ENCODE measurements at places on chromosomes 5 and 9.
A peak's percentile ranks its signal among the peaks of the same experiment; 100 is the strongest.

DNA sequence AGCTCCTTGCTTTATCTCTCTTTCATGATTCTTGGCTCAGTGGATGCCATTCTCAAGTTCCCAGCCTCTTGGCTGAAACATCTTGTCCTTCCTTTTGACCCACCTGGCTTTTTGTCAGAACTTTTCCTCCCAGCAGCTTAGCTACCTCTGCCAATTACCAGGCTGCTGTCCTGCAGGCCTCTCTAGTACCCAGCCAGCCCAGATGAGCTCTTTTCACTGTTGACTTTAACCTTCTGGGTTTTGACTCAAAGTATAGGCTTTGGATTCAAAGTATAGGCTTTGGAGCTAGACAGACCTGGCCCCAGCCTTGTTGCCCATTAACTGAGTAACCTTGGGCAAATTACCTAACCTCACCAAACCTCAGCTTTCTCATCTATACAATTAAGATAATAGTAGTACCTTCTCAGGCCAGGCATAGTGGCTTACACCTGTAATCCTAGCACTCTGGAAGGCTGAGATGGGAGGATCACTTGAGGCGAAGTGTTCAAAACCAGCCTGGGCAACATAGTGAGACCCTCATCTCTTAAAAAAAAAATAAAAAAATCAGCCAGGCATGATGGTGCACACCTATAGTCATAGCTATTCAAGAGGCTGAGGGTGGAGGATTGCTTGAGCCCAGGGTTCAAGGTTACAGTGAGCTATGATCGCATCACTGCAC is 6.6 kb upstream of the TMEFF1 start:
- DNase-seq = no peak

- DNase-seq = no peak
Observed at GRCh38 chr9:130922893-130923610, 16.0 kb downstream of the FIBCD1 start.

DNA sequence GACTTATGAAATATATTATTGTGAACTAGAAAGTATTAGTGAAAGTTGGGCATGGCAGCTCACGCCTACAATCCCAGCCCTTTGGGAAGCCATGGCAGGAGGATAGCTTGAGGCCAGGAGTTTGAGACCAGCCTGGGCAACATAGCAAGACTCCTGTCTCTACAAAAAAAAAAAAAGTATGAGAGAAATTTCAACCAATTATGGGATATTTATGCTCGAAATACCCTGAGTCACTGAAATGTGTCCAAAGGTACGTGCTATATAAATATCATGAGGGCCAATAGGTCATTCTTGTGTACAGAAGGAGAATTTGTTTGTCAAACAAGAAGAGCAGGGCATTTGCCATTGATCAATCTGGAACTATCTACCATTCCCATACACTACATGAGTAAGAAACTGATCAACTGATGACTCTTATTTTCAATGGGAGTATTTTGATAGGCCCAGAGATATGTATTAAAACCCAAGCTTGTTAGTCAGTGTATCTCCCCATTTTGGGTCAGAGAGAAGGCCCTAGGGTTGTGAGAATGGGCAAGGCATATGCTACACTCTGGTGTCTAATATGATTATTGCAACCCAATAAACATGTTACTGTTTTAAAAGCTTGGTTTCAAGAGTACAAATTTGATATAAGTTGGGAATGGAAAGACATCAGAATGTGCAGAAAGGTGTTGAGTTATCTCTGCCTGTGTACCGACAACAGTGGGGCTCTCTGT is 21.7 kb upstream of the HOMER1 start:
- DNase-seq = no peak

- DNase-seq = no peak
Observed at GRCh38 chr5:144404672-144405071, 234.0 kb downstream of the KCTD16 start.

DNA sequence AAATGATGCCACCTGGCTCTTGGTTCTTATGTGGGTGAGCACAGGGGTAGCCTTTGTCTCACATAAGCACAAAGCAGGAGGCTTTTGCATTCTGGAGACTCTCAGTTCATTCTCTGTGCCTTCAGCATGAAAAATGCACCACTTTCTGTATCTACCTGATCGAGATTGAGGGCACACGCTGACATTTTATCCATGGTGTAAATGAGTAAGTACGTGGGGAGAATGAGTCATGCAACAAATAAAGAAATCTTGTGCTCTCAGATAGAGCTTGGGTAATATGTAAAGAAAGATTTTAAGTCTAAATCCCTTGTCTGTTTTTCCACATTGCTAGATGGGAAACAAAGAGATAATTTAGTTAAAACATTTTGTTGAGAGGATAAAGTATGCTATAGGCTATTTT is 607.2 kb upstream of the WWC1 start:
- no peak for DNase-seq

DNA sequence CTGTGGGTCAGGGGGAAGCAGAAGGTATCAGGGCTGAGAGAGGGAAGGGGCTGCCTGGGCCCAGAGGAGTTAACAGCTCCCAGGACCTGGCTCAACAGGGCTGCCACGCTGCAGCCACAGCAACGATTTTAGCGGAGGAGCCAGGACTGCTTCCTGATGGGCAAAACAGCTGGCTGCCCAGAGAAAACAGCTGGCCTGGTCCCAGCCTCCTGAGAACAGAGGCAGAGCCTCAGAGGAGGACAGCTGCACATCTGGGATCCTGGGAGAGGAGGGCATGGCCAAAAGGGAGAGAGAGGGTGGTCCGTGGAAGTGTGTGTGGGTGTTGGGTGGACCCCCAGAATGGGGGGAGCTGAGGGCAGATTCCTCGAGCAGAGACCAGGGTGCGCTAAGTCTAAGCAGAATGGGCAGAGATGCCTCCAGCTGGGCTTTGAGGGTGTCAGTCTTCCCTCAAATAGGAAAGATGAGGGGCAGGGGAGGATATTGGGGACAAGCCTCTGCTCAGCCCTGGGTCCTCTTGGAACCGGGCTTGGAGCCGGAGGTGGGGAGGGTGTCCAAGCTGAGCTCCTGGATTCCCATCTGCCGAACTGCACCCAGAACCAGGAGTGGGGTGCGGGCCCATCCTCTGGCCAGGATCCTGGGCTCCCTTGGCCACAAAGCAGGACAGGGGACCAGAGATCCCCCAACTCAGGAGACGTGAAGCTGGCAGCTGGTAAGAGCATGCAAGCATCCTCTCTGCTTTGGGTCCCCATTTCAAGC is 9.1 kb upstream of the CERCAM start:
- no peak for DNase-seq

GRCh38 chr9:93978551-93978950 is 23.4 kb upstream of the BARX1 start:
- no peak for DNase-seq

DNA sequence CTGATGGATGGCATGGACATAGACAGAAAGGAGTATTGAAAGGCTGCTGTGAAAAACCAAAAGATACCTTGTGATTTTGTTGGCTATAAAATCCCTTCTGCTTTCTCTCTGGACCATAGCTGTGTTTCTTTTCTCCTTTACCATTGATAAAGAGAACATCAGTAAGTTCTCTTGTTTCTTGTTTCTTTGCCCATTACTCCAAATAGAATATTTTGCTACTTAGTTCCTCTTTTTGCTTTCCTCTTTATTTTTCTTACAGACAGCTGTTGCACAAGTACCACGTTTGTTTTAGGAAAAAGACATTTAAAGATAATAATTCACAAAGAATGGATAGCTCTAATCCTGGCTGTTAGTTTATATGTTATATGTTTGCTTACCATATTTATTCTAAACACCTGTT is 1129.2 kb downstream of the DTWD2 start:
- no peak for DNase-seq

GRCh38 chr5:111229871-111230810 is 6.0 kb downstream of the CAMK4 start:
- peak; percentile 80 for DNase-seq

DNA sequence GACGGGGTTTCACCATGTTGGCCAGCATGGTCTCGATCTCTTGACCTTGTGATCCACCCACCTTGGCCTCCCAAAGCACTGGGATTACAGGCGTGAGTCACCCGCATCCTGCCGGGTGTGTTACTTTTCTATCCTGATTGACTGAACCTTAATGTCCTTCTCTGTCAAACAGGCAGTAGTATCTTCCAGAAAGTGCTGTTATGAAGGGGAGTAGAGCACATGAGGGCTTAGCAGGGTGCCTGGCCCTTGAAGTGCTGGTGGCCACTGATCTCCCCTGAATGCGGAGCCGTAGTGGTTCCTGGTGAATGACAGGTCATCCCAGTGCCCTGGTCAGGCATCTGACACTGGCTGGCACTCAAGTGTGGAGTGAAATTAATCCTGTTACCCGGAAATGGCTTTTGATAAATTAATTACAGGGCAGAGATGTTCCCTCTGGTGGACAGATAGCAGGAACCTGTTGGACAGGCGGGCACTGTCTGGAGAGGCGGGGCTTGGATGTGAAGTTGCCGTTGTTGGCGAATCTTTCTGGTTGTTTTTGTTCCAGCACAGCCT is 28.4 kb downstream of the PRRC2B start:
- DNase-seq = no peak

GRCh38 chr9:84818791-84819190 is 149.3 kb downstream of the NTRK2 start:
- DNase-seq = no peak

GRCh38 chr5:61052882-61053281 is 107.9 kb downstream of the NDUFAF2 start:
- no peak for DNase-seq

DNA sequence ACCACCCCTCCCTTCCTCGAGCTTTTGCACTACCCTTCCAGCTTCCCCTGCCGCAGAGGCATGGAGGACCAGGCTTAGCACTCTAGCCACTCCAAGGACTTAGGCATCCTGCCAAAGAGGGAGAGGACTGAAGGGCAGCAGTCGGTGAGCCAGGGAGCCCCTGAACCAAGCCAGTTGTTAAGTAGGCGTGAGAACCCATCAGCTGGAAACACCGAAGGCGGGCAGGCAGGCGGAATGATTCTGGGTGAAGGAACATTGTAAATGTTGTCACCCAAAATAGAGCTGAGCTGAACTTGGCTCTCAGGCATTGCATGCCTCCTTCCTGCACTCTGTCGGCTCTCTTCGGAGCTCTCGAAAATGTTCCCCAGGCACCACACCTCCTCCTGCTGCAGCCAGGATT is 42.8 kb downstream of the NRG2 start:
- no peak for DNase-seq

- peak; percentile 23 for DNase-seq
Observed at GRCh38 chr5:136062366-136063274, 33.8 kb downstream of the TGFBI start.

DNA sequence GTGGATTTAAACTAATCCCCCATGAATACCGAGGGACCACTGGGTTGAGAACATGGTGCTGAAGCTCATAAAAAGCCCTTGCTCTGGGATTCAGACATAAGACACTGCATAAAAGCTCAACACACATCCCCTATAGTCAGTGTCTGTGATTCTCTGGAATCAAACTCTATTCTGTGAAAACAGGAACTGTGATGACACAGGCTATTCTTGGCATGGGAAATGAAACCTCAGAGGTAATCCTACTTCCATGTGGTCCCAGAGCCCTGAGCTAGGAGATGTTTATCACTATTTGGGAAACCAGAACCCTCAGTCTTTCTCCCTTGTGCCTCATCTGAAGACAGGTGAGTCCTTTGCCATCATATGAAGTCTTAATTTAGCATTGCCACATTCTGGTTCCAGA is 135.4 kb upstream of the PRSS3 start:
- no peak for DNase-seq

- DNase-seq = no peak
Observed at GRCh38 chr9:71797266-71797665, 29.0 kb upstream of the CEMIP2 start.

DNA sequence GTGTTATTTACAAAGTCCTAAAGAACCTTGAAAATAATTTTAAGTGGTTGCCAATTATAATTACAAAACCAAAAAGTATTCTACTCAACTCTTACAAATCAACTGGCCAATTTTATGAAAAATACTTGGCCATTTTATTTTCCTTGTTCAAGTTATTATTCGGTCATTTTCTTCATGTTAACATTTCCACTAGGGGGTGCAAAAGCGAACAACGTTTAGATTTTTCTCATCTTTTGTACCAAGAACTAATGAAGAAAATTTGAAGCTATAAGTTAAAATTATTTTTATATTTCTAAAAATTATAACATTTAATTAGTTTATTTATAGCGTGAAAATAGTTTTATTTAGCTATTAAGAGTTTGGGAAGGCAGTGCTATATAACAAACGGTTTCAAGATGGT is 1453.3 kb downstream of the MAT2B start:
- no peak for DNase-seq

Data from central memory CD4-positive, alpha-beta T cell (primary cell).